ENCODE measurements at places on chromosomes 12 and 14.

GRCh38 chr14:74645244-74645643 lies 33.2 kb upstream of the LTBP2 start:
- no peak for DNase-seq

GRCh38 chr14:23562822-23563472 lies 4.6 kb downstream of the AP1G2 start:
- peak; percentile 65 for DNase-seq

DNA sequence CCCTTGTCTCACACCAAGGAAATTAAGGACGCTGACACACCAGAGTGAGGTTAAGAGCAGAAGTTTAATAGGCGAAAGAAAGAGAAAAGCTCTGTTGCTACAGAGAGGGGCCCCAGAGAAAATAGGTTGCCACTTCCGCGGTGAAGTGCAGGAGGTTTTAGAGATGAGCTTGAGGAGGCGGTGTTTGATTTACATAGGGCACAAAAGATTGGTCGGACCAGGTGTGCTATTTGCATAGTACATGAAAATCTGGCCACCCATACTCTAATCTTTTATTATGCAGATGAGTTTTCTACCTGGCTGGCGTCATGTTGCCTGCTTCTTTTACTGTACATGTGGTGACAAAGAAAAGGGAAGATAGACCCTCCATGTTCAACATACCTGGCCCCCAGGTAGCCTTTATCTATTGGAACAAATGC lies 23.3 kb upstream of the MYF6 start:
- DNase-seq, result no peak

DNA sequence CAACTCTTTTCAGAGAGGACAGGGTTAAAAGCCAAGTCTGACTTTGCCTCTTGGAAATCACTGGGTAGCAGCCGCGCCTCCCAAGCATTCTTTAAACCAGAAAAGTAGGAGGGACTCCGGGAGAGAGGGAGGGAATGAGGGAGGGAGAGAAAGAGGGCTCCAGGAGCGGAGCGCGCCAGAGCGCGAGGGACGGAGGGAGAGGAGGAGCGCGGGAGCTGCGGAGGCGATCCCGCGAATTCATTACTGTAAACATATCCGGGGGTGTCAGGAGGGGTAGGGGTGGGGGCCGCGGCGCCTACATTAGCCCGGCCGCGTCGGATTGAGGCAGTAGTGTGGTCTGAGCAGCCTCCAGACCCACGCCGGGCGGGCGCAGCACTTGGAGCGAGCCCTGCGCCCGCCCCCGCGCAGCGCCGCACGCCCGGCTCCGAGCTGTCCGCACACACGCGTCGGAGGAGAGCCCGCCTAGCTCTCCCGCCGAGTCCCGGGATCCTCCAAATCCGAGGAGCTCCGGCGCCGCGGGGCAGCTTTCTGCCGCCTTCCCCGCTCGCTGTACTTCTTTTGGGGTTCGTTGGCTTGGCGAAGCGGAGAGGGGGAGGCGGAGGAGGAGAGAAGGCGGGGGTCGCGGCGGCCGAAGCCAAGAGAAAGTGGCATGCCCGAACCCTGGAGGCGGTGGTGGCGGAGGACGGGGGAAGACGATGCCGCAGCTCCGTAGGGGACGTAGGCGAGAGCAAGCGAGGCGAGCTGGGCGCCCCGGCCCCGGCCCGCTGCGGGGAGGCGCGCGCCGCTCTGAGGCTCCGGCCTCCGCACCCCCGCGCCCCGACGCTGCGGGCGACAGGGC lies 3.3 kb downstream of the FLRT2 start:
- peak; percentile 92 for DNase-seq

GRCh38 chr12:103642240-103642864 lies 55.3 kb downstream of the STAB2 start:
- DNase-seq, result no peak

DNA sequence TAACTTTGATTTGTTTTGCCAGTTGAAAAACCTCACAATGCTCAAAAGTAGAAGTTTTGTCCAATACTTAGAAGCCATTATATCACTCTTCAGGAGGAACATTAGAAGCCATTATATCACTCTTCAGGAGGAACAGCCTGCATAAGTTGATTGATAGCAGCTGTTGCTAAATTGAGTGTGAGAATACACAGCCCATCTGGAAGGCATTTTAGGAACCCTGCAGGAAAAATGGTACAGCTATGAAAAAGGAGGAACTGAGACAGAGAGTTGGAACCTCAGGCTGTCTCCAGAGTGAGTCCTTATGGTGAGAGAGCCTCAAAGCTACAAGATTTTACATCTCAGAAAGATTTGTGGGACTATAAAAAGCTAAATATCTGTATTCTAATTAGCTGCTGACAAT lies 207.0 kb downstream of the MYRFL start:
- DNase-seq, result no peak

DNA sequence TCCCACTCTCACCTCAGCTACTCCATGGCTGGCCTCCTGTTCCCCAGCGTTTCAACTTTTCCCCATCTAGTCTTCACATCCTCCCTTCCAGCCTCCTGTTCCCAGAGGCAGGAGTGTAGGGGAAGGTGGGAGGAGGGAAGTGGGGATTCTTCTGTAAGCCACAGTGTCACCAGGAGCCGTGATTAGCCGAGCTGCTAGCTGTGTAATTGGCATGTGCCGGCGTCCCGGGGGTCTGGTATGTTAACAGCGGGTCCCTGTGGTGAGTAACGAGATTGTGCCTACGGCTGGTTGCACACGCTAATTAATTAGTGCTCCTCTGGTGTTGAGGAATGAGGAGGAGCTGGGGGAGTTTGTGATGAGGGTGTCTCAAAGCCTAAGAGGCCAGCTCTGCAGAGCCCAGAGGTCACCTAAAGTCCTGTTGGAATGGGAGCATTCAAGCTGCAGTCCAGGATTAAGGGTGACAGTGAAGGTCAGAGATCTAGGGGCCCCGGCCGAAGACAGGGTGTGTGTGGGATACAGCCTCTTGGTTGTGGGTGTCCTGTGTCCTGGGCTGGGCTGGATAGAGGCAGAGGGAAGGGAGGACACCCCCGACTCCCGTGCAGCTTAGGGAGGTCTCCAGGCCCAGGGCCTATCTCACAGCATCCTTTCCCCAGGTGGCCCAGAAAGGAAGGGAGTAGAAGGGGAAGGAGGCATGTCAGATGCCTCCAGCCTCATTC lies 10.0 kb upstream of the CALCOCO1 start:
- no peak for DNase-seq

DNA sequence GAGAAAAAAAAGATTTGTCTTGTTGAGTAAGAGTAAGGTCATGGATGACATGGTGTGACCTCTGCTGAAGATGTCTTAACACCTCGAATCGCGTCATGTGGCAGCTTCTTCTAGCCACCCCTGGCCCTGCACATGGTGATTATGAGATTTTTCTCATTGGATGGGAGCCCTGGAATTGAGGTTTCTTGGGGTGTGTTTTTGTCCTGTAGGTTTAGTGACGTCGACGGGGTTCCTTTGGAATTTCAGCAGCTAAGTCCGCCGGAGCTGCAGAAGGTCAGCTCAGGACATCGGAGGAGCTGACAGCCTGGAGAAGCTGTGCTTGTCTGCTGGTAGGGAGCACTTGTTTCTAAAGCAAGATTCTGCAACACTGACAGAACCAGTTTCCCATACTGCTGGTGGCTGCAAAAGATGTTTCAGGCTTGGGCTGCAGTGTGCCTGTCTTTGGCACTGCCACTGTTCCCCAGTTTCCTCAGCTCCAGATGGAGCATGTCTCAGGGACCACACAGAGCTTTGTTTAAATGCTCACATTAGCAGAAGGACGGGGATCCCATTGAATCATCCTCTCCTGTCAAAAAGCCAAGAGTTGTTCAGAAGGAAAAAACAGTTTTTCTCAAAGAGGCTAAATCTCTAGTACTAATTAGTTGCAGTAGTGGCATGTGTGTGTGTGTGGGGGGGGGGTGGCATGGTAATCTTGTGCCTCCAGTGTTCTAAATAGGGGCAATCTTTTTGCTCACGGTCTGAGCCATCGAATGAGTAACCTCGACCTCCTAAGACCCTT lies 5.2 kb upstream of the FOS start:
- no peak for DNase-seq

GRCh38 chr12:121513464-121514183 lies 67.2 kb downstream of the KDM2B start:
- DNase-seq, result no peak

DNA sequence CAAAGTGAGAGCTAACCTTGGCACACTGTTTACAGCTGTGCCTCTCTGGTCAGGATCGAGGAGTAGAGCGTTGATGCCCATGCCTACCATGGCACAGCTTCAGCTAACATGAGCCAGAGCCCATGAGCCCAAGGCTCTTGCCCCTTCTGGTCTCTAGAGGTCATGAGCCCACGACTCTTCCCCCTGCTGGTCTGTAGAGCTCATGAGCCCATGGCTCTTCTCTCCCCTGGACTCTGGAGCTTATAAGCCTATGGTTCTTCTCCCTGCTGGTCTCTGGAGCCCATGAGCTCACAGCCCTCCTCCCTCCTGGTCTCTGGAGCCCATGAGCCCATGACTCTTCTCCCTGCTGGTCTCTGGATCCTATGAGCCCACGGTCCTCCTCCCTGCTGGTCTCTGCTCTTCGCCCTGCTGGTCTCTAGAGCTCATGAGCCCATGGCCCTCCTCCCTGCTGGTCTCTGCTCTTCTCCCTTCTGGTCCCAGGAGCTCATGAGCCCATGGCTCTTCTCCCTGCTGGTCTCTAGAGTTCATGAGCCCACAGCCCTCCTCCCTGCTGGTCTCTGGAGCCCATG lies 16.6 kb upstream of the CLMN start:
- DNase-seq, result no peak

GRCh38 chr14:77067632-77068516 lies 30.2 kb upstream of the CIPC start:
- DNase-seq, result peak; percentile 81

- DNase-seq, result peak; percentile 59
These were observed 12.5 kb upstream of the MAP3K9 start for GRCh38 chr14:70821584-70822529.

- DNase-seq, result no peak
These were observed 3.4 kb downstream of the PLBD2 start for GRCh38 chr12:113361574-113362370.

DNA sequence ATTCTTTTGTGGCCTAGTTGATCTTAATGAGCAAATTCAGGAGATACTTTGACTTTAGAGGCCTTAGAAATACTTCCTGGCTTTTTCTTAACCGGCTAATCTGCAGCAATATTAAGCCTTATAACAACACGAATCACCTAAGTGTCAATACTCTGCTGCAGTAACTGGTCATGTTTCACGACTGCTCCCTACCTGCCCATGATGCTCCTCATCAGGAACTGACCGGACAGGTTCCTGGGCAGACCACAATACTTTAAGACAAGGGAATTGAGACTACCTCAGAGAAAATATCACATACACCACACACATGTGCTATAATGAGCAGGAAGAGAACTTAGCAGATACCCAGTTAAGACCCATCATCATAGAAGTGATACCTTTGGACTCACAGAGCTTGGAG lies 211.9 kb upstream of the BMP4 start:
- no peak for DNase-seq

- no peak for DNase-seq
These were observed 294.3 kb downstream of the APAF1 start for GRCh38 chr12:98939350-98939749.

DNA sequence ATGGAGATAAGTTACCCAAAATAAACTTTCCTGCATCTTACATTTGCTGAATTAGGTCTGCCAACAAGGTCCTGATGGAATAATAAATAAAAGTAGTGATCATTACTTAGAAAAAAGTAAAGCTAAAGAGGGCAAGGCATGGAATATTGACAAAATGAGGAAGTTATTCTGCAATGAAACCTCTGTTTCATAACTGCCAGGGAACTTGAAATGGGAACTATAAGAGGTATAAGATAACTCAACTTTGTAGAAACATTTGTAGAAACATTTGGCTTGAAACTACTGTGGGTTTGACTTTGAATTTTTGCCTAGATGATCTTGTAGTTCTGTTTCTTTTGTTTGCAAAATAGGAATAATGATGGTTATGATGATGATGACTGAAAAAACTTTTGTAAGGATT lies 18.7 kb upstream of the YBX3 start:
- DNase-seq, result no peak

DNA sequence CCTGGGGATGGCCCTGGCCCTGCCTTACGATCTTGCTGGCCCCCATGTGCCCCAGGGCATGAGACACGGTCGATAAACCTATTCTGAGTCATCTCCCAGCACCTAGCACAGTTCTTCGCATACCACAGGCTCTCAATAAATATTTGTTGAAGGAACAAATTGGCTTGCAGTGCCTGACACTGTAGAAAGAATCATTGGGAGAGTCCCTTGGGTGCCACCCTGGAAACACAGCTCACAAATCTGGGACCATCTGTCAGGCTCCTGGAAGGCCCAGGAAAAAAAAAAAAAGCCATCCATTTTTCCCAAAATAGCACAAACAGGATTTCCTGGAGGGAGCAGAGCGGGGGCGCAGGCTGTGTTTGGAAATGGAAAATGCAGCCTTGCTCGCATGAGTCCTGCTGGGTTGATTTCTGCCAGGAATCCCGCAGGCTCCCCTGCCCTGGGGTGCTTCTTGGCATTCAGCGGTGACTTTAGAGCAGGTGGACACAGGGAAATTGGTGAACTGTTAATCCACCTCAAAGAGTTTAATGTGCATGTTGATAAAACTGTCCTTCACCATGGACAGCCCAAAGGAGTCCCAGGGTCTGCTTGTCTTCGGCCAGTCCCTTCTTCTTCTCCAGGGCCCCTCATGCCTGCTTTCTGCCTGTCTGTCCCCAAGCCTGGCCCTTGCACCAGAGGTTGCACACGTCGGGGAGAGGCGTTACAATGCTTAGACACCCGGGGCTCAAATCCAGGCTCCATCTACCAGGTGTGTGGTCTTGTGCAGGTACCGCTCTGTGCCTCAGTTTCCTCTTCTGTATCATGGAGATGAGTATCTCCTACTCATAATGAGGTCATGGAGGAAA lies 106.1 kb upstream of the RFLNA start:
- peak; percentile 67 for DNase-seq

- peak; percentile 44 for DNase-seq
These were observed 276.3 kb upstream of the FAR2 start for GRCh38 chr12:28872654-28873268.

GRCh38 chr12:122523846-122524718 lies 2.7 kb downstream of the RSRC2 start:
- no peak for DNase-seq

- DNase-seq, result no peak
These were observed 127.4 kb upstream of the ATP2B1 start for GRCh38 chr12:89836026-89836425.

DNA sequence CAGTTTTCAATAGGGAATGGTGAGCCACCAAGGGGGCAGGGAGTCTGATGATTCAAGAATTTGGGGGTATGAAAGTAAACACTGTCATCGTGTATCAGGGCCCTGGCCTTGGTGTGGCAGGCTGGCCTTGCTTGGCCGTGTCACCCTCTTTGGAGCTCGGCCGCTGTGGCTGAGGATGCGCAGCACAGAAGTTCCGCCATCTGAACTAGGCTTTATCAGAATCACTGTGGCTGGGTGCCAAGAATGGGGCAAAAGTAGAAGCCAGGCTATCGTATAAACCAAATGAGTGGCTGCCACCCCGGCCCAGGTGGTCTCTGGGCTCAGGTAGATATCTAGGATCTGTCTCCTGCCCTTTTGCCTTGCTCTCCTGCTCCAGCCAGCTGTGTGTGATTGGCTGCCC lies 137.4 kb downstream of the PAPOLA start:
- DNase-seq, result no peak

DNA sequence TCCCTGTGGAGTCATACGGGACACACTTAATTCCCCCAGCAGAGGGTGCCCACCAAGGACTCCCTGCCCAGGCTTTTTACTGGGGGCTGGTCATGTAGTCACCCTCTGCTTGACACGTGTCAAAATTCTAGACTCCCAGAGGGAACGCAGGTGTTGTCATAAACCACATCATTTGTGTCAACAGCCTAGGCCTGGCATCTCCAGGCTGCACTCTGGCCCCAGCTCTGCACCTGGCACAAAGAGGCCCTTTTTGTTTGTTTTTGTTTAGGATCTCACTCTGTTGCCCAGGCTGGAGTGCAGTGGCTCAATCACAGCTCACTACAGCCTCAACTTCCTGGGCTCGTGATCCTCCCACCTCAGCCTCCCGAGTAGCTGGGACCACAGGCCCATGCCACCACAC lies 21.1 kb downstream of the BRI3BP start:
- no peak for DNase-seq
